ENCODE measurements at places on chromosomes 4 and X. TPM values are rescaled to one million over a fixed set of nuclear protein-coding genes. Genes with fewer than 3 reads are reported as not detected.
A peak's percentile ranks its signal among the peaks of the same experiment; 100 is the strongest.

DNA sequence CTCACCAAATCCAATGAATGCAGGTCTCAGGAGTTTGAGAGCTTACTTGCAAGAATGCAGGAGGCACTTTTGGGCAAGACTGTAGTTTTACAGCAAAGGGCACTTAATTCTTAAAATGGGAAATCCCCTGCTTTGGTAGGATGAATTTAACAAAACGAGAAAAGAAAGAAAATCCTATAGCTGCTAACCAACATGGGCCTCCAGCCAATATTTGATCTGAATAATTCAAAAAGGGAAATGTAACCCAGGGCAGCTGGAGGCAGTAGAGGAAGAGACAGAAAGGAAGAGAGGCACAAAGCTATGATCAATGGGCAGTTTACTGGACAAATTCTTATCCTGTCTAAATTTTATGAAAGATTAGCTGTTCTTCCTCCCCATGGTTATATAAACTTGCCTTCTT, 142.3 kb downstream of the SH3KBP1 start:
- no peak for DNase-seq

GRCh38 chrX:47430925-47431324, 52.1 kb downstream of the ZNF41 start:
- no peak for DNase-seq

- DNase-seq, result no peak
These were observed 25.3 kb downstream of the PITX2 start for GRCh38 chr4:110597582-110597981.

- DNase-seq, result peak; percentile 30
These were observed 88.4 kb upstream of the CLNK start for GRCh38 chr4:10773010-10773409.

DNA sequence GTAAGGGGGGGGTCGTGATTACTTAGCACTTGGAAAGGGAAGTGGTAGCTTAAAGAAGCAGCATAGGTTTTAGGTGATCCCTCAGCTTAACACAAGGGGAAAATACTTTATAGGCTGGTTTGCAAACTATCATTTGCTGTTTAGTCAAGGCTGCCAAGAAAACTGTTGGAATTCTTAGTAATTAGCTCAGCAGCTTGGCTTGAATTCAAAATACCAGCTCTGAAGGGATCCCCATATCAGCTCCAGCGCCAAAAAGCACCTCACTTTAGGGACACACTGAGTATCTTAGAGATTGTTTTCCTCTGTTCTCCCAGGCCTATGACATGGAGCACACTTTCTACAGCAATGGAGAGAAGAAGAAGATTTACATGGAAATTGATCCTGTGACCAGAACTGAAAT, 8.8 kb downstream of the TNMD start:
- DNase-seq, result no peak

- DNase-seq, result peak; percentile 31
These were observed 17.2 kb upstream of the SCRG1 start for GRCh38 chr4:173415885-173416653.

- DNase-seq, result no peak
These were observed 335.9 kb upstream of the AR start for GRCh38 chrX:67207912-67208311.

GRCh38 chr4:16942491-16942890, 44.0 kb upstream of the LDB2 start:
- DNase-seq, result no peak

- DNase-seq, result no peak
These were observed 562.3 kb upstream of the DIPK2B start for GRCh38 chrX:45762699-45763647.

DNA sequence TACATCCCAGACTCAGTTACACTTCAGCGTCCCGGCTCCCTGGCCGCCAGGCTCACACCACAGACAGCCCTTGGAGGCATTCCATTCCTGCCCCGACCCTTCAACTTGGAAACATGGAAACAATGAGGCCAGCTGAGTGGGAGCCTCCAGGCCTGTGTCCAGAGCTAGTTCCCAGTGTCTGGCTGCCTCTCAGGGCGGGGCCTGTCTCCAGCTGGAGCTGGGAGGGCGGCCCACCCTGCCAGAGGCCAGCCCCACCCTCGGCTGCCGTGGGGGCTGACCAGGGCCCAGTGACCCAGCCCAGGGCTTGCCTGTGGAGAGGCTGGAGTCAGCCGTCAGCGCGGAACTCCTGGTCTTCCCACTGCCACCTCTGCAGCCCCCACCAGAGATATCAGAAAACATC, 37.4 kb upstream of the SPON2 start:
- no peak for DNase-seq

GRCh38 chr4:28073860-28074555, 1213.4 kb downstream of the STIM2 start:
- no peak for DNase-seq

GRCh38 chr4:154490583-154491340, 837 bp downstream of the DCHS2 start:
- DNase-seq, result no peak

- no peak for DNase-seq
These were observed 142.4 kb upstream of the FGF13 start for GRCh38 chrX:138853936-138854335.

- DNase-seq, result no peak
These were observed 242.5 kb upstream of the PUDP start for GRCh38 chrX:7390441-7390840.

DNA sequence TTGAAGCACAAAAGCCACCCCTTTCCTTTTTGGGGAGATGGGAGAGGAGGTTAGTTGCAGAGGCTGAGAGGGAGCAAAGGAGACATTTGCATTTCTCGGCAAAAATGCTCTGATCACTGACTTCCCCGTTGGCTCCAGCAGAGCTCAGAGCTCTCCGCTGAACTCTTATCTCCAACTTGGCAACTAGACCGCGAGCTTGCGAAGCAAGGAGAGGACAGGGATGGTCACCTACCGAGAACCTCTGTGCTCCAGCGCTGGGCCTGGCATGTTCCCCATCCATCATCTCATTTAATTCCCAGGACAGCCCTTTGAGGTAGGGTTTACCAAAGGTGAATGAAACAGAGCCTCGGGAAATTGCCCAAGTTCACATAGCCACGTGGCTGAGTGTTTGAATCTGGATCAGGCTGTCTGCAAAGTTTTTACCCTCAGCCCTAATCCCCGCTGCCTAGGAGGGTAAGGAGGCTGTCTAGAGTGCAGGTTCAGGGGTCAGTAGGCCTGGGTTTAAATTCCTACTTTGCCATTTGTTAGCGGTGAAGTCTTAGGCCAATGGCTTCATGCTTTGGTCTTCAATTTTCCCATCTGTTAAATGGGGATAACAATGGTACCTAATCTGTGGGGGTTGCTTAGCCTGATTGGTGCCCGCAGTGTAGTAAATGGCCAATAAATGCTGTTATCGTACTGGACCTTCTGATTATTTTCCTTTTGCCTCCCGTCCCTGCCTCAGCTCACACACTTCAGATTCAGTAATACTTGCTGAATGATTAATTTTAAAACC, 3.8 kb upstream of the CITED1 start:
- DNase-seq, result peak; percentile 2

- DNase-seq, result no peak
These were observed 74.4 kb upstream of the PRKX start for GRCh38 chrX:3787856-3788255.

GRCh38 chrX:101062176-101062575, 10.3 kb upstream of the TRMT2B start:
- DNase-seq, result no peak

- peak; percentile 50 for DNase-seq
These were observed 1.3 kb downstream of the CHST7 start for GRCh38 chrX:46574774-46575381.

DNA sequence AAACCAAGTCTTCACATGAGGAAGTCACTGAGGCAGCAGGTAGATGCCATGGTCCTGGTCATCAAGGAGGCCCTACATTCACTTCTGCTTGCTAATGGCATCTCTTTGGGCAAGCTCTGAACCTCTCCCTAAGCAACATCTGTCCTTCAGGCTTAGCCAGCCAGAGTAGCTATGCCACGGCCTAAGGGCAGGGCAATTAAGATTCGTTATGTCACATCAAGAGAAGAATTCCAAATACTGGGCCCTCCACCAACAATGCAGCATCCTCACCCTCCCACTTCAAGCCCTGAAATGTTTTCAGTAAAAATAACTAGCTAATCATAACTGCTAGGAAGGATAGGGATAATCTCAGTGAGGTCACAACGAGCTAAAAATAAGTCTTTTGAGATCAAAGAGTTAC, 120.7 kb upstream of the HCCS start:
- DNase-seq, result no peak

DNA sequence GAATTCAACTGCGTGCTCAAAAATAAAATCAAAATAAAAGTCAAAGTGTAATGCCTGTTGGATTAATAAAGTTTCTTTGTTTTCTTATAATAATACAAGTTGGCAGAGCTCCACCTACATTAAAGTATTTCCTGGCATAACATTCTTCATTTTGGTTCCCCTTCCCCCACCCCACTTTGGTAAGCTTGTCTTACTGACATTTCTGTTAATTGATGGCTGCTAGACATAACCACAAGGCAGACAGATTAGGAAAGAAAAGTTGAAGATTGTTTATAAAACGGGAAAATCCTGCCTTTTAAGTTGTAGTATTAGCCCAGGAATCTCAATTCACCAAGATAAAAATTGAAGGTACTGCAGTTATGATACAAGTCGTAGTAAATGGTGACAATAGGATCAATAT, 246.5 kb upstream of the RPS6KA3 start:
- peak; percentile 21 for DNase-seq

DNA sequence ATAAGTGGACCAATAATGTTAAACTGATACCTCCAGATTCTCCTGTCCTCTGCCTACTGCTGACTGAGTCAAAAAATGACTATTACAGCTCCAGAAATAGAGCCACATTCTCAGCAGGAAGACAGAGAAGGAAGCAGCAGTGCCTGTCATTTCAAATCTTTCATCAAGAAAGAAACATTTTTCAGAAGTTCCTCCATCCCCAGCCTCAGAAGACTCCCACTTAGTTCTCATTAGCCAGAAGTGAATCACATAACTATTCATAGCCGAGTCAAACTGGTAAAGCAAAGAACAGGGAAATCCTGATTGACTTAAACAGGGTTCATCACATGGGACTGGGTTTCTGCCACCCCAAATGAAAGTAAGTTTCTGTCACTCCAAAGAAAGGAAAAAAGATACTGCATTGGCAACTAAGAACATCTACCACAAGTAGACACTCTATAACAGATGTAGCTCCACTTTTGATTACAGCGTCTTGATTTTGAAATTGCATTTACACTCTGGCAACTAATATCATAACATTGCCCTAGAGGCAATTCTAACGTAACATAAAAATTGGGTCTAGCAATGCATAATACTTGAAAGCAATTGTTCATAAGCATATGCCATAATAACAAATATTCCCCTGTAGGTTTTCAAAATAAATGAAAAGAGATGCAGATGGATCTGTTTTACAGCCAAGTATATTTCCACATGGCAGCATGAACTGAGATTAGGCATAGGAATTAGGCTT, 599.8 kb downstream of the GALNTL6 start:
- no peak for DNase-seq

DNA sequence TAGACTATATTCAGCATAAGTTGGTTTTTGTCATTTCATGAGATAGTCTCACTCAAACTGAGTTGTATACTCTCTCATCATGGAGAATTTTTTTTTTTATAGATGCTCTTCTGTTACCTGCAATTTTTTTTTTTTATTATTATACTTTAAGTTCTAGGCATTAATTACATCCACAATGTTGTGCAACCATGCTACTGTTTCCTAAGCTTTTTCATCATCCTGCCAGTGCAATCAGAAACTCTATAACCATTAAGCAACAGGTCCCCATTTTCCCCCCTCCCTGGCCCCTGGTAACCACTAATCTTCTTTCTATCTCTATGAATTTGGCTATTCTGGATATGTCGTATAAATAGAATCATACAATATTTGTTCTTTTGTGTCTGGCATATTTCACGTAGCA, 321.6 kb downstream of the STIM2 start:
- DNase-seq, result no peak

GRCh38 chr4:41146196-41146595, 68.1 kb downstream of the APBB2 start:
- no peak for DNase-seq

- peak; percentile 20 for DNase-seq
These were observed 11.4 kb downstream of the RNF175 start for GRCh38 chr4:153748378-153748777.

DNA sequence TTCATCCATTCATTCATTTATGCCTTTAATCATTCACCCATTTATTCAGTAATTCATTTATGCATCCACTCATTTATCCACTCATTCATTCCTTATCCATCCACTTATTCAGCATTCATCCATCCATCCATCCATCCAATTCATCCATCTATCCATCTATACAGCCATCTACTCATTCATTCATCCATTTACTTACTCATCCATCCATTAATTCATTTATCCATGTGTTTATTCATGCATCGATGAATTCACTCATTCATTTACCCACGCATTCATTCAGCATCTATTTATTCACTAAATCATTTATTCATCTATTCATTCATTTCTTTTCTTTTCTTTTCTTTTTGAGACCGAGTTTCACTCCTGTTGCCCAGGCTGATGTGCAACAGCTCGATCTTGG, 10.4 kb downstream of the P2RY8 start:
- no peak for DNase-seq

DNA sequence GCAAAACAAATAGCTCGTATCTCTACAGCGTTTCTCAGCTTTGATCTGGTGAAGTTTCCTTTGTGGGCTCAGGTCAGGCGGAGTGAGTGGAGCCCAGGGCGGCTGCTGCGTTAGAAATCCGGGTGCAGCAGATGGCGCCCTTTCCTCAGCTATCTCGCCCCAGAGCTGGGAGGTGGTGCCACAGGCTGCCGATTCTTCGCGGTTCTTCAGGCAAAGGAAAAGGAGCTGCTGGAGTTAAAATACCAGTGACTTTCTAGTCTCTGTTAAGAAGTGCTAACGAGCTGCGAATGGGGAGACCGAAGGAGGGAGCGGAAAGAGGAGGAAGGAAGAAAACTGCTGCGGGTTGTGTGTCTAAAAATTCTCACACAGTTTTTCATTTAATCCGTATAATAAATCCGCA, 114.6 kb downstream of the CPE start:
- DNase-seq, result peak; percentile 86

GRCh38 chr4:141645611-141646340, 9.4 kb downstream of the IL15 start:
- DNase-seq, result no peak

DNA sequence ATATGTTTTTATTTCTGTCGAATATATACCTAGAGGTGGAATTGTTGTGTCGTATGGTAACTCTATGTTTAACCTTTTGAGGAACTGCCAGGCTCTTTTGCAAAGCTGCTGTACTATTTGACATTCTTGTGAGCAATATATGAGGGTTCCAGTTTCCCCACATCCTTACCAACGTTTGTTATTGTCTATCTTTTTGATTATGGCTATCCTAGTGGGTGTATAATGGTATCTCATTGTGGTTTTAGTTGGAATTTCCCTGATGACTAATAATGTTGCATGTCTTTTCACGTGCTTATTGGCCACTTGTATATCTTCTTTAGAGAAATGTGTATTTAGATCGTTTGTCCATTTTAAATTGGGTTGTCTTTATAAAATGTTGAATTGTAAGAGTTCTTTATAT, 24.5 kb downstream of the REPS2 start:
- no peak for DNase-seq

RHOXF2 gene
- total RNA-seq, result not detected

PLK4 gene
- total RNA-seq, result 25.7 TPM

PDGFRA gene
- total RNA-seq, result 1.5 TPM

GLRA3 gene
- total RNA-seq, result not detected

ADH7 gene
- total RNA-seq, result not detected

NPY2R gene
- total RNA-seq, result not detected

CABS1 gene
- total RNA-seq, result not detected

RWDD4 gene
- 20.2 TPM for total RNA-seq

CSTF2 gene
- 17.5 TPM for total RNA-seq

CSAG3 gene
- total RNA-seq, result not detected

RPS6KA6 gene
- 1.4 TPM for total RNA-seq

CT45A2 gene
- total RNA-seq, result not detected

SGMS2 gene
- total RNA-seq, result 66.9 TPM

ITM2A gene
- 39.5 TPM for total RNA-seq

SORCS2 gene
- 0.05 TPM for total RNA-seq

TMA16 gene
- total RNA-seq, result 32.5 TPM

Measured in dermis blood vessel endothelial cell (primary cell).